Lower lobe of right lung (tissue), 2 donors: ENCODE measurements at places on chromosomes 5 and 9. TPM values are rescaled to one million over a fixed set of nuclear protein-coding genes. Genes with fewer than 3 reads are reported as not detected.

DNA sequence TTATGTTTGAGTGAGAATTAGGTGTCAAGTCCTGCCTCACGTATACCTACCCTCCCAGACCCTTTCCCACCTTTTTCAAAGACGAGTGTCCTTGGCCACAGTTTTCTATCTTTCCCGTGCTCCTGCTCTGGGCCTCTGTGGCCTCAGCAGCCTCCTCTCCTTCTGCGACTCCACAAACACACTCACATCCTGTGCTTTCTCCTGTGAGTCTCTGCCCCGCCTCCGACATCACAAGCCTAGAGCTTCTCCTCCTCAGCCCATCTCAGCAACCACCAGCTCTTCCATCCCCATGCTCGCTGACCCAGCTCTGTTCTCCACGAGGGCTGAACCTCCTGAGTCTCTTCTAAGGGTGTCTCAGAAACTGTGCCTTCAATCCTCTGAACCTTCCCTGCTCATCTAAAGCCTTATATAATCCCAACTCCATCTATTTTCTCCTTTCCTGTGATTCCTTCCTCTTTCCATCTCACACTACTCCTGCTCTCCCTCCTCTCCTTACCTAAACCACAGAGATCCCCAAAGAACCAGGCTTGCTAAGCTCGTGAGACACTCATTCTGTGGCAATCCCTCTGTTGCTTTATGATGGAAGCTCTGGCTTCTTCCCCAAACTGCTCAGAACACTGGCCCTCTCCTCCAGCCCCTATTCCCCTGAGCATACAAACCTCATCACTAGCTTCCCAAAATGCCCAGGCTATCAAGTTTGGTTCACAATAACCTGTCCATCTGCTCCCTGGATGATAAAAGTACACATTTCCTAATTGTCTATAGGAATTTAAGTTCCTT, 55.2 kb downstream of the RASEF start:
- no peak overlapping the region for H3K27ac ChIP-seq
- no peak for DNase-seq
- no peak overlapping the region for H3K4me3 ChIP-seq
- H3K27me3 ChIP-seq = no peaks in the 10 kb centered on the region
- H3K36me3 ChIP-seq = no peaks in the 10 kb centered on the region

DNA sequence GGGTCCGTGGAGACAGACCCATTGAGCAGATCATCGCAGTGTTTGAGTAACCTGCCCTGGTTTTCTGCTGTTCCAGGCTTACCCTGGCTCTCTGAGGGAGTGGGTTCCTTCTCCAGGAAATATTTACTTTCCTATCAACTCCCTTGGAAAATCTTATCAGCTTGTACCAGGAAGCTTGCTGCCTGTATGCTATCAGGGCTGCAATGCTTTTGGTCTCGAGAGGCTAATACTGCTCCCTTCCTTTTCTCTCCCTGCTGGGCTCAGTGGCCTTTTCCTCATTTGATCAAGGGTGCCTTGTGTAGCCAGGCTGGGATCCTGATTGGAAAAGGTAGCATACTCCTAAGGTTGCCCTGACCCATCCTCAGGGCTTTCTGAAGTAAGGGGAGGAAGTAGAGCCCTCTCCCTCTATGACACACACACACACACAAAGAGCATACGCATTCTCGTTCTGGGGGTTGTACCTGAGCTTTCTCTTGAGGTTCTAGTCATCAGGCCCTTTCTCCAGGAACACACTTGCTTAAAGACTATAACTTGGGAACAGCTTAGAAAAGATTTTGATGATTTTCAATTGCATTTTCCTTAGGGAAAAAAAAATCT, 41.6 kb downstream of the CYSTM1 start:
- no peak for DNase-seq
- no peak overlapping the region for H3K4me3 ChIP-seq
- H3K27me3 ChIP-seq = no peaks in the 10 kb centered on the region
- H3K4me1 ChIP-seq = peaks cover 57% of the 10 kb centered on the region
- no peak overlapping the region for H3K27ac ChIP-seq

DNA sequence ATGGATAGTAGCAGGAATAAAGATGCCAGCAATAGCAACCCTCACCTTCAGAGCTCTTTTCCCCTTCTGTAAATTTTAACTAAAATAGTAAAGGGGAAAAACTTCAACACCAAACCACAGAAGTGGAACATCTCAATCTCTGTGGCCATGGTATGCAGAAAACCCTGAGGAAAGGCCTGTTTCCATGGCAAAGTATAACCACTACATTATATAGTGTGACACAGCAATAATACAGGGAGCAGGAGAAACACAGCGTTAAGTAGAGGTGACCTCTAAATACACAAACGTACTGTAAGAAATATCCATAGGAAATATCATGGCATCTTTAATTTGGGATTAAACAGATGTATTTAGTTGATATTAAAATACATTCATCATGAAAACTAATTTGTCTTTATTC, 106.4 kb downstream of the SLC24A2 start:
- no peak overlapping the region for H3K27ac ChIP-seq
- no peak overlapping the region for H3K4me3 ChIP-seq
- H3K36me3 ChIP-seq = no peaks in the 10 kb centered on the region
- no peak for DNase-seq
- H3K27me3 ChIP-seq = no peaks in the 10 kb centered on the region
- H3K4me1 ChIP-seq = no peaks in the 10 kb centered on the region

GRCh38 chr9:2000314-2000713, 14.8 kb upstream of the SMARCA2 start:
- H3K4me1 ChIP-seq = no peaks in the 10 kb centered on the region
- no peak overlapping the region for H3K4me3 ChIP-seq
- DNase-seq = no peak
- no peaks in the 10 kb centered on the region for H3K27me3 ChIP-seq

DNA sequence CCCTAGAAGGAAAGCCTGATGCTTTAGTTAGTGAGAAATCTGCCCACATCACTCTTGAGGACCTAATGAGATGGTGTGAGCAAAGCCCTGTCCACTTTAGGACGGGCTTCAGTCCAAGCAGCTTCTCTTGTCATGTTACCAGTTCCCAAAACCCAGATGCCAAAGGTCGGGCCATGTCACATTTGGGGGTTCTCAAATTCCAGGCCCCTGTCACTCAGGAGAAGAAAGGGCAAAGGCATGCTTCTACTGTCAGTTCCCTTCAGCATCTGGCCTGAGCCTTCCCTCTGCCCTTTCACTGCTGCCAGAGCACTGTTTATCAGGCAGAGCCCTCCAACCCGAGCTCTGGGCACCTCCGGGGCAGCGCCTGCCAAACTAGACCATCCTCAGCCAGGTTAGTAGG, 556.0 kb downstream of the BNC2 start:
- H3K4me1 ChIP-seq = no peaks in the 10 kb centered on the region
- H3K4me3 ChIP-seq = no peak overlapping the region
- DNase-seq = no peak
- H3K36me3 ChIP-seq = no peaks in the 10 kb centered on the region

GRCh38 chr9:101468116-101468515, 32.5 kb upstream of the ALDOB start:
- no peaks in the 10 kb centered on the region for H3K4me1 ChIP-seq
- H3K27me3 ChIP-seq = peaks cover 4% of the 10 kb centered on the region
- H3K27ac ChIP-seq = no peak overlapping the region
- H3K36me3 ChIP-seq = no peaks in the 10 kb centered on the region
- H3K4me3 ChIP-seq = no peak overlapping the region

- no peaks in the 10 kb centered on the region for H3K27me3 ChIP-seq
- no peaks in the 10 kb centered on the region for H3K36me3 ChIP-seq
- no peak for DNase-seq
- H3K27ac ChIP-seq = no peak overlapping the region
- no peak overlapping the region for H3K4me3 ChIP-seq
Measured at GRCh38 chr9:18327121-18327520, 146.8 kb upstream of the ADAMTSL1 start.

The TTC23L gene
- 1.3 TPM for total RNA-seq

The PAEP gene
- total RNA-seq = not detected

The SOHLH1 gene
- not detected for total RNA-seq
